RCC 7860 (cell line): ENCODE measurements at places on chromosomes 6 and 20.

DNA sequence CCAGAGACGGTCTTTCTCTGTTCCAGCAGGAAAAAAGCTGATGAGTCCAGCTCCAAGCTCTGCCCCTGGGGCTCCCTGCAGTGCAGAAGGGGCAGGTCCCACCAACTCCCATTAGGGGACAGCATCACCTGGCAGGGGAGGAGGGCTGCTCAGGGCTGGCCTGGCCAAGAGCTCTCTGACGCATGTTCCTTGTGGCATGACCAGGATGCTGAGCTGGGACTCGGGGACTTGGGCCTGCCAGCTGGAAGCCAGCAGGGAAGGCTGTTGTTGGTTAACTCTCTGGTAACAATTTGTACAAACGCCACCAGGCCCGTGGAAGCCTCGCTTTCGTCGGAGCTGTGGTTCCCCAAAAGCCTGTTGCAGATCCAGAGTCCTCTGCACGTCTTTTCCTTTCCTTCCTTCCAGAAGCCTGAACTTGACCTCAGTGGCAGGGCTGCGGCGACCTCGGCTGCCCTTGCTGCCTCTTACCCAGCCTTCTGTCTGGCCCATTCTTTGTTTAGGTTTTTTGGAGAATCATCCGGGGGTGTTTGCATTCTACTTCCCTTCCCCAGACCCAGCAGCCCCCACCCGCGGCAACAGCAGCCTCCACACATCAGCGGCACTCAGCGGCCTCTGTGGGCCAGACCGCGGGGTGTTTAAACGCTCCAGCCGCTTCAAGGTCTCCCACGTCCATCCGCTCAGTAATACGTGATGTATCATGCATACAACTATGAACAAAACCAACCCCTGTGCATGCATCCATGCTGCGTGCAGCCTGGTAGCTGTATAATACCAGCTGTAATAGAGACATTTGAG, 63.3 kb downstream of the GNAS-AS1 start:
- no peak for DNase-seq

GRCh38 chr6:55678330-55679224, 99.6 kb upstream of the HMGCLL1 start:
- no peak for DNase-seq

- DNase-seq, result no peak
These were observed 35.0 kb downstream of the EDN3 start for GRCh38 chr20:59335377-59335776.

DNA sequence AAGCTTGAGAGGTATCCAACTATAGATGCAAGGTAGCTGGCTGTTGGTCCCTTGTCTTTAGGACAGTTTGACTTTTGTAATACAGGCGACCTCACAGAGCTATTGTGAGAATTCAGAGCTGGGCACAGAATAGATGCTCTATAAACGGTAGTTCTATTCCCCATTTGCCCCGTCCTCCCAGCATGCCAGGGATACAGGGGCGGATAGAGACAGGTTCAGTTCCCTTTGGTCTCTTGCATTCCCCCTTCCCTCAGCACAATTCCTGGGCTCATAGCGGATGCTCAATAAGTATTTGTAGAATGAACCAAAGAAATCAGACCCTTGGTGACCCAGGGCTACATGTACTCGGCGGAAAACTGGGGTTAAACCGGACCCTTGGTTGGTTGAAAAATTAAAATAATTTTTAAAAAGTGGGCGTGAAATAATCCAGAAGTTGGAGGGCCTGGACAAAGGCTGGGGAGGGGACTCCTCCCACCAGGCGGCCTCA, 707 bp upstream of the TOP1 start:
- no peak for DNase-seq

GRCh38 chr20:56316051-56316450, 42.7 kb upstream of the FAM210B start:
- DNase-seq, result no peak

- no peak for DNase-seq
These were observed 121.6 kb downstream of the CD164 start for GRCh38 chr6:109260701-109261100.

DNA sequence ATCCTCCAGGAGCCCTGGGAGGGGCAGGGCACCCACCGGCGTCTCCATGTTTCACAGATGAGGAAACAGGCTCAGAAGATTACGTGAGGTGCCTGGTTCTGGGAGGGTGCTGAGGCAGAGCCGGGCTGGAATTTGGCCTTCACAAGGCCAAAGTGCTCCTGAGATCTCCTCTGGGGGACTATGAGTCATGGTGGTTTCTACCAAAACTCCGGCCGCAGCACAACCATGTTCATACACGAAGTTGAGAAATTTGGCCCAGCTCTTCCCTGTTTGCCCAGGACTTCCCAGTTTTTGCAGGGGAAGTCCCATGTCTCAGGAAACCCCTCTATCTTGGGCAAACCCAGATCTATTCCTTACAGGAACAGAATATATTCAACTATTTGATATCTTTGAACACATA, 172.9 kb upstream of the CDYL start:
- DNase-seq, result peak; percentile 27
